CD4-positive, alpha-beta T cell treated with Interleukin-4 for 1 hour (primary cell): ENCODE measurements at places on chromosomes 4 and X.

- DNase-seq: no peak
Observed at GRCh38 chrX:42434458-42435166, 343.4 kb downstream of the PPP1R2C start.

DNA sequence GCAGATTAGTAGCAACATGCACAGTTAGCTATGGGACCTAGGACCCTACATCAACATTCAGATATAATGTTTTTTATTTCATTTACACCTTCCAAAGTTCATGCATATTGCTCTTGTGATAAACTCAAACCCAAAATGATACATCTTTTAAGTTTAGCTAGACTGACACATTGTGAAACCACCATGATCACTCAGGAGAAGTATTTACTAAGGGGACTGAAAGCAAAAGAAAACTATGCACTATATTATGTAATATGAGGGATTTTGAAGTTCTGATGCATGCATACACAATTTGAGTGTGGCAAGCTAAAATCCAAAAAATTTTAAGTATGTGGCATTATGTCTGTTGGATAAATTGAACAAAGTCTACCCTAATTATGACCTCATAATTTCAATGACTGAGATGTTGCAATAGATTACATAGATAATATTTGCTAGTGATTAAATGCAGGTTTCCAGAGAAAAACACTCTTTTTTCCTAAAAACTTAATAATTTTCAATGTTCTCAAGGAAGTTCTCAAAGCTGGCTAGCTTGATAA, 914.8 kb upstream of the GRIA3 start:
- DNase-seq: no peak

DNA sequence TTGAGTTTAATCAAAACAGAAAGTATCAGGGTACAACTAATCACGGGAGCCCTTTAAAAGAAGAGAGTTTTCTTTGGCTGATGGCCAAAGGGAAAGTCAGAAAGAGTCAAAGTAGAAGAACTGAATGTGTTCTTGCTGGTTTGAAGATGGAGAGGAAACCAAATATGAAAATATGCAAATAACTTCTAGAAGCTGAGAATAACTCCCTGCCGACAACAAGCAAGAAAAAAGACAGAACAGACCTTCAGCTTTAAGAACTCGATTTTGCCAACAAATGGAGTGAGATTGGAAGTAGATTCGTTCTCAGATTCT, 903.8 kb downstream of the STIM2 start:
- DNase-seq: no peak

DNA sequence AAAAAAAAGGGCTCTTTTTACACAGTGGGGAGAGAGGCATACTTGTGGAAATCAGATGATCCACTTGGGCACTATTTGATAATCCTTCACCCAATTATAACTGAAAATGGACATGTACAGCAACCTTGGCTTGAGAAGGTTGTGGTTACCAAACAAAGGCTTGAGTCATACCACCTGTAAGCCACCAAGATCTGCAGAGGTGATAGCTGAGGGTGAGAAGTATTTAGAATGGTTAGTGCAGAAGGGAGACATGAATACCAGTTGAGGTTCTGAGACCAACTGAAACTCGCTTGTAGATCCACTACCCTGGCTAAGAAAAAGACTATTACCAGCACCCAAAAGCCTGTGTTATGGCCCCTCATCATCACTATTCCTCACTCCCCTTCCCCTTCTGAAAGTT, 614.0 kb downstream of the STIM2 start:
- DNase-seq: no peak

GRCh38 chr4:121685257-121685656, 11.5 kb downstream of the ANXA5 start:
- DNase-seq: no peak

DNA sequence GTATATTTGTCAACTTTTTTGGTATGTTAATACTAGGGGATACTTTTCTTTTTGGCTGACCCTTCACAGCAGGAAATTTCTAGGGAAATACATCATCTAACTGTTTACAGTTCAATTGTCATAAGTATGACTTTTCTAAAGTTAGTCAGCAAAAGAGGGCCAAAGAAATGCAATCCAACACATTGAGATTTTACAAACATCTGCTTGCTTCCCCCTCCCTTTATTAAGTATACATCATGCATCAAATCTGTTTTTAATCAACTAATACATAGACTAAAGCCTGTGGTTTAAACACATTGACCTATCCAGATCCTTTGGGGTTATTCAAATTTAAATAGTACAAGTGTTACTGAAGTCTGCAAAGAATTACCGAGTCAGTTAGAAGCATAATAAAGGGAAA, 93.9 kb downstream of the MID1 start:
- DNase-seq: no peak

DNA sequence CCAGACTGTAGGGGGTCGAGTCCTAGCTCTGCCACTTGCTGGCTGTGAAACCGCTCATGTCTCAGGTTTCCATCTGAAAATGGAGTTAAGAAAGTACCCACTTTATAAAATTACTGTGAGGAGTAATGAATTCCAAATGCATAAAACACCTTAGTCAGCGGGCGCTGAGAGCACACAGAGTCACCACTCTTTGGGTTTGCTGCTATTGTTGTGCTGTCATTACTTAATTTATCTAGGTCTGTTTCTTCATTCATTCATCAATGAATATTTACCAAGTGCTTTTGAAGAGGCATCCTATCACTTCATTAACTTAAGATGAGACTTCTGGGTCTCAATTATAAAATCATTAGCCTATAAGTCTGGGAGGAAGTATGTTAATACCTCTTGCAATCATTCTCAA, 317.3 kb downstream of the FBXW7 start:
- no peak for DNase-seq

DNA sequence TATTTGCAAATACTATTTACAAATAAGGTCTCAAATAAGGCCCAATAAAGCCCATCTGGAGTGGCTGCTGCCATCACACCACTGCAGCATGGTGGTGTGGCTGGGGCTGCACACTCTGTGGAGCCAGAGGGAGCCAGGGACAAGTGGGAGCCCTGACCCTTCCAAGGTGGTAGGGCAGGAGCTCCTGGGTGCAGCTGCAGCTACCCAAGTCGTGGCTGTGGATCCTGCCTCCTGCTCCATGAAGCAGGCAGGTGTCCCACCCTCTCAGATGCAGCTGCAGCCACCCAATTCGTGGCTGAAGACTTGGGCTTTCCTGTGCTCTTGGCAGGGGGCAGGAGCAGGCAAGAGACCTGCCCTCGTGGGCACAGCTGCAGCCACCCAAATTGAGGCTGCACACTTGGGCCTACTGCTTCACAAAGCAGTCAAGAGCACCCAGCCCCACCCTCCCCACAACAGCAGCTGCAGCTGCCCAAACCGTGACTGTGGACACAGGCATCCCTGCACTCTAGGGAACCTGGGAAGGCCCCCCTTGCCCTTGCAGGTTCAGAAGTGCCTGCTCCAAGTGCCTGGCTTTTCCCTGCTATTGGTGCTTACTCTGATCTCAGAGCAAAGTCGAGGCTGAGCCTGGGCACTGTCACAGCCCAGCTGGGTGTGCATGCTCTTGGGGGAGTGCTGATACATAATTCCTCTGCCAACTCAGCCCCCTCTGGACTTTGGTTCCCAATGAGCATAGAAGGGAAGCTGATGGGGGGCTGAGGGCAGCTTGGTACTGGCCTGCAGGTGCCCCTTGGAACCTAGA, 614.8 kb downstream of the PCDH18 start:
- no peak for DNase-seq

- no peak for DNase-seq
Observed at GRCh38 chr4:119290598-119290997, 31.3 kb downstream of the FABP2 start.

GRCh38 chr4:156677656-156678055, 293.9 kb downstream of the PDGFC start:
- DNase-seq: no peak
